ENCODE measurements at places on chromosomes 6 and 20.

GRCh38 chr20:31260326-31260932 lies 3.0 kb downstream of the DEFB115 start:
- DNase-seq = peak; percentile 38

DNA sequence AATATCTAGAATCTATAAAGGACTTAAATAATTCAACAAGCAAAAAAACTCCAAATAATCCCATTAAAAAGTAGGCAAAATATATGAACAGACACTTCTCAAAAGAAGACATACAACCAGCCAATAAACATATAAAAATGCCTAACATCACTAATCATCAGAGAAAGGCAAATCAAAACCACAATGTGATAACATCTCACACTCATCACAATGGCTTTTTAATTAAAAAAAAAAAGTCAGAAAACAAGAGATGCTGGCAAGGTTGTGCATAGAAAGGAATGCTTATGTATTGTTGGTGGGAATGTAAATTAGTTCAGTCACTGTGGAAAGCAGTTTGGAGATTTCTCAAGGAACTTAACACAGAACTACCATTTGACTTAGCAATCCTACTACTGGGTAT lies 979.6 kb upstream of the MAP3K7 start:
- no peak for DNase-seq

DNA sequence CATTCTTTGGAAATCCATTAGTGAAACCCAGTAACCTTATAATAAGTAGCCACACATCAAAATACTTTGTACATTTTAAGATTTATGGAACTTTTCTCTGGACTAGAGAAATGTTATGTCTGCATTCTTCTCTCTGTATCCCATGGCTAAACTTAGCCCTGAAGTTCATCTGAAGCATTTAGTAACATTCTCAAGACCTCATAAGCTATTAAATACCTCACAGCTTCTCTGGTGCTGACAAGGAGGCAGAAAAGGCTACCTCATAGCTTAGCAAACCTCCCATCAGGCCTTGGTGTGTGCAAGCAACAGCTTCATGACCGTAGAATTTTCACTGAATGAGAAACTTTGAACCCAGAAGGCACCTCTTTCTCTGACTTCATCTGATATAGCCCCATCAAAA lies 38.9 kb upstream of the HDGFL1 start:
- DNase-seq = no peak

GRCh38 chr6:69985180-69985579 lies 118.8 kb downstream of the COL19A1 start:
- no peak for DNase-seq

DNA sequence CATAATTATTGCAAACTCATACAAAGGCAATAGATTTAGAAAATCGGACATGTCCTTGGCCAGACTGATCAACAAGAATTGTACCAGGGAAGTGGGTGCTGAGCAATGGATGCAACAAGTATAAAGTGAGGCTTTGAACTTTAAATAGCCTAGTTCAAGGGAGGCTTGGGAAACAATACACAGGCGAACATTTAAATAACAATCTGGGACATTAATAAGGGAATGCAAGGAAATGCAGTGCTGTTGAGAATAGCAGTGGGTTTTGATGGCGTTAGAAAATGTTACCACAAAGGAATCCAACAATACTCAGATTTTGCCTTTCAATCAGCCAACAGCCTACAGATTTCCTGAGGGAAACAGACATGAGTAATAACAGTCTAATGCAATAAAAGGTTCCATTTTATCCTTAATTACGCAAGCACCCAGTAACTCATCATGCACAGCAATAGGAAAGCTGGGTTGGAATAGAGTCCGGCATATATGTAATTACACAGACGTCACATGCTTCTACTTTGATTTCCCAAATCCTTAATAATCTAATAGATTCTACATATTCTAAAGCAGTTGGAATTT lies 134.6 kb downstream of the PHACTR1 start:
- no peak for DNase-seq

DNA sequence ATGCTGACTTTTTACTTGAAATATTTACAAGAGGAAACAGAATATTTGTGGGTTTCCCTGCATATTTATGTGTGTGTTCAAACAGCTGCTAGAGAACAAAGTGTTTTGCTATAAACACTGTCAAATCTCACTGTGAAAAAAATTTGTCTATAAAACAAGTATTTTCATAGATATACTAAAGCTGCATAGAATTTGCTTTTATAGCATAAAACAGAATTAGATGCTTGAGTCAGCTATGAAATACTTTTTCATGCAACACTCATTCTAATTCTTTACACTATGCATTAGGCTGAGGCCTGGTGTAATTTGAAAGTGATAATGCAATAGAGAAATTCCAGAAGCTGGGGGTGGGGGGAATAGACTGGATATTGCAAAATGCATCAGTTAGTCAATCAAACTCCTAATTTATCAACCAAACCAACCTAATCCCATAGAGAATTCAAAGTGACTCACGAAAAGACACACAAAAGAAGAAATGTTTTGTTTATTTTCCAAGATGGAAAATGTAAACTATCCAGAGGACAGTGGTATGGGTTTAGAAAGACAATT lies 148.2 kb downstream of the LAMA2 start:
- DNase-seq = no peak

- DNase-seq = peak; percentile 29
Observed at GRCh38 chr6:83057705-83058321, 7.8 kb downstream of the UBE3D start.

DNA sequence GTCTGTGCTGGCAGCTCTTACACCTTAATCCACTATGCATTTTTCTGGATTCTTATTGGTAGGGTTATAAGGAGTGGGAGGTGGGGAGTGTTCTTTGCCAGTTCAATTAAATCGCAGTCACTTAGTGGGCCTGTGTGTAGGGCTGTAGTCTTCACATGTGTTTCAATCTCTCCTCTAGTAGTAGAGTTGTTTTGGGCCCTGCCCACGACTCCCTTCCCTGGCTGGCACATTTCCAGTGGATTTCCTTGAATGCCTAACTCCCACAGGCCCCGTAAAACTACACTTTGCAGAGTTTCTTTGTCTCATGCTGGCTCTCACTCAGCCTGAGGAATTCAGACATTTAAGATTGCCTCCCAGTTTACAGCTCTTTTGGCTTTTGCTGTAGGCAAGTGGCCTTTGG lies 414.0 kb upstream of the OPRM1 start:
- DNase-seq = no peak

DNA sequence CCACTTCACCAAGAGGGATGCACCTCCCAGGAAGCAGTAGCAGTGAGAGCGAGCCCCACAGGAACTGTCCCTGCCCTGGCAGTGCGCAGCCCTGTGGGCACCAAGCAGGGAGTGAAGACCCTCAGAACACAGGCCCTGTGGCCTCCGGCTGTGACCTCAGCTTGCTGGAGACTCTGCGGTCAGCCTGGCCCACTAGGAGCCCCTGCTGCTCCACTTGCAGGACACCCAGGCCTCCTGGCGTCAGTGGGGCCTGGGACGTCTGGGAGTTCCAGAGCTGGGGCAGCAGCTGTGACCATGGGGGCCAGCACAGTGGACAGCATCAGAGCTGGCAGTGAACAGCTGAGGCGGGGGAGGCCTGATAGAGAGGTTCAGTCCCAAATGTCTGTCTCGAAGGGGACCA lies 28.3 kb downstream of the PXDC1 start:
- DNase-seq = no peak

- DNase-seq = peak; percentile 38
Observed at GRCh38 chr20:59207742-59208357, 44.2 kb downstream of the ZNF831 start.

- DNase-seq = no peak
Observed at GRCh38 chr6:47428746-47429664, 48.6 kb upstream of the CD2AP start.

GRCh38 chr6:4134841-4135664 lies at the start of gene ECI2:
TSS of gene ECI2 (minus strand) at chr6:4135575. CDS start at chr6:4135560, 15 bp downstream.
- peak; percentile 42 for DNase-seq

GRCh38 chr6:116542426-116542825 lies 3.1 kb downstream of the TRAPPC3L start:
- DNase-seq = no peak

DNA sequence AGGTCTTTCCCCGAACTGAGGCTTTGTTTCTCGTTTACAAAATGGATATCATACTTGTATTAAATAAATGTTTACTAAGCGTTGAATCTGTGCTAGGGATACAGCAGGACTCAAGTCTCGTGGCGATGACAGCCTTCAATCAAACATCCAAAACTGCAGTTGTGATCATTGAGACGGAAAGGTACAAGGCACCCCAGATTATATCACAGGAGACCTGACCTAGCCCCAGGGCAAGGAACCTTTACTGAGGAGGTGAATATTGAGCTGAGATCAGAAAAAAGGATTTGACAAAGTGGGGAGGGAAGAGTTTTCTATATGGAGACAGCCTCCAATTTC lies 476 bp downstream of the AAR2 start:
- DNase-seq = no peak

DNA sequence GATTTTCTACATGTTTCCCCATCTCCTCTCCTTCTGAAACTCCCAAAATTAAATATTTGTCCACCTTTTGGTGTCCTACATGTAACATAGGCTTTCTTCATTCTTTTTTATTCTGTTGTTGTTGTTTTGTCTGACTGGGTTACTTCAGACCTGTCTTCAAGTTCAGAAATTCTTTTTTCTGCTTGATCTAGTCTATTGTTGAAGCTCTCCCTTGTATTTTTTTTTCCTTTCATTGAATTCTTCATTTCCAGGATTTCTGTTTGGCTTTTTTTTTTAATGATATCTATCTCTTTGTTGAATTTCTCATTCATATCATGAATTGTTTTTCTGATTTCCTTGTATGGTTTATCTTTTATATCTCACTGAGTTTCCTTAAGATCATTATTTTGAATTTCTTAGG lies 20.6 kb upstream of the LGSN start:
- DNase-seq = no peak

GRCh38 chr6:157461000-157461915 lies 80.3 kb downstream of the ZDHHC14 start:
- peak; percentile 27 for DNase-seq

DNA sequence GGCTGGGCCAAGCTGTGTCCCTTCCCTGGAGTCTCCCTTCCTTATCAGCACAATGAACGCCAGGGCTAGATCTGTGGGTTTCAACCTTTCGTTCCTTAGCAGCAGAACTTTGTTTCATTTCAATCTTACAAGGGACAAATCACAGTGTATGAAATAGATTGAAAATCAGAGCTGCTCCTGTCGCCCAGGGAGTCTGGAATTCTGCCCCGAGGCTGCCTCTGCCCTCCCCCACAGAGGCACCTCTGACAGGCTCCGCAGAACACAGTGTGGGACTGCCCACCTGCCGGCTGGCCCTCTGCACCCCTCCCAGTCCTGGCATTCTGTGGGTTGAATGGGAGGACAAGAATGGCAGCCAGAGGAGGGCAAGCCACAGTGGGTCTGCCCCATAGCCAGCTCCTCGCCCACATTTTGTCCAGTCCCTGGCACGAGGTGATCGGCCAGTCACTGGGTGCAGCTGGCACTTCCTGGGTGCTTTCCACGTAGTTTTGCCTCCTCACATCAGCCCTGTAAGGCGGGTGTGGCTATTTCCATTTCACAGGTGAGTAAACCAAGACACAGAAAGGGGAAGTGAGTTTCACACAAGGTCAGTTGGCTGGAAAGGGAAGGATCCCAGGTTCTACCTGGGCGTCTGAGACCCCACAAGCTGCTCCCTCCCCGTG lies 26.1 kb downstream of the MANBAL start:
- no peak for DNase-seq

DNA sequence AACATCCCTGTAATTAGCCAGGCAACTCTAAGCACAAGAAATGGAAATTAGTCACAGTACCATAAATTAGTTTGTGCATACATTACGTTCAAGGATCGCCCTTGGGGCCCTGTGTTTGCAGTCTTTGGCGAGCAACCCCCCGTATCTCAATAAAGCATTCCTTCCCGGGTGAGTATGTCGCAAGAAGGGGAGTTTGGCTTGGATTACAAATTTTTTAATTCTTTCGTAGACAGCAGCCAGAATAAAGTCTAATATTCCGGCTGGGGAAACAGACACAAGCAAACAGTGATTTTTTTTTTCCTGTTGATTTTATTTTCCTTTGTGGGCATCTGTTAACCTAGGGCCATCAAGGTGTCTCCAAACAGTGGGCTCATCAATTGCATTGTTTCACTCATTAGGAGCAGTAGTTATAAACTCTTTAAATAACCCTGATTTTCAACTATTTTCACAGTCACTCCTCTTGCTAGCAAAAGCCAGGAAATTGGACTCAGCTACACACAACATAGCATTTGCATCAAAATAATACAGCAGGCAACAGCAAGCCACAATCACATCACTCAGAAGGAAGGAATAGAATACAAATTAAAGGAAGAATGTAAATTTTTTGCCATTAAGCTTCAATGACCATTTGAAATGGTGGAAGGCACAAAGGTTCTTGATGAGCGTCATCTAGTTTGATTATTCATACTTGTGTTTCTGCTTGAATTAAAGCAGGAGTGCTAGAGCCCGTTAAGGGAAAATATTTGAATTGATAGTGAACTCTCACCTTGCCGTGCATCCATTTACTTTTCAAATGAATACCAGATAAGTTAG lies 85.3 kb downstream of the LINC00237 start:
- no peak for DNase-seq

- DNase-seq = no peak
Observed at GRCh38 chr6:73932866-73933265, 236.9 kb downstream of the CD109 start.

DNA sequence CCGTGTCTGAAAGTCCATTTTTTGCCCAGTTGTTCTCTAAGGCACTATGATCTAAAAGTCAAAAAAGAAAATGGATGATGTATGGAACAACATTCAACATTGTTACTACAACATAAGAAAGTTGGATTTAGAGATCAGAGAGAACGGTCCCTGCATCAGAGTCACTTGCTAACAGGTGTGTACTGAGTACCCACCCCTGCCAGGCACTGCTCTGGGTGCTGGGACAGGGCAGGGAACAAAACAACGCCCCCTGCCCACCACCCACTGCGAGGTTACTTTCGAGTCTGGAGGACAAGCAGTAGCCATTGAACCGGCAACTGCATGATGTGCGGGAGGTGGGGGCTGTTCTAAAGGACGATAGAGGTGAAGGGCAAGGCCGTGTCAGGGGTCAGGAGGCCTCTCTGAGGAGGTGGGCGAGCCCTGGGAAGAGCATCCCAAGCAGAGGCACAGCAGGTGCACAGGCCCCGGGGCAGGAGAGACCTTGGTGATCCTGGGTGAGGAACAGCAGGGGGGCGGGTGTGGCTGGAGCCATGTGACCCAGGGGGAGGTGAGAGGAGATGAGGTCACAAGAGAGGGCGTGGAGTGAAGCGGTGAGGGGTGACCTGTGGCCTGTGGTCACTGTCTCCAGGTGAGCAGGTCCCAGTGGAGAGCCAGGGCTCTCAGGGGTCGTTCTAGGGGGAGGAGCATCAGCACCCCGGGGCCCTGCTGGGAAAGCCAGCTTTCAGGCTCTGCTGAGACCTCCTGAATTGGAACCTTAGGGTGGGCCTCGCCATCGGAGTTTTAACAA lies 197.5 kb upstream of the SULF2 start:
- DNase-seq = no peak

GRCh38 chr6:43851204-43851865 lies 81.3 kb downstream of the VEGFA start:
- no peak for DNase-seq

All from HuH-7.5 (cell line).